Pulmonary artery endothelial cell (primary cell): ENCODE measurements at places on chromosomes 7 and 10.

DNA sequence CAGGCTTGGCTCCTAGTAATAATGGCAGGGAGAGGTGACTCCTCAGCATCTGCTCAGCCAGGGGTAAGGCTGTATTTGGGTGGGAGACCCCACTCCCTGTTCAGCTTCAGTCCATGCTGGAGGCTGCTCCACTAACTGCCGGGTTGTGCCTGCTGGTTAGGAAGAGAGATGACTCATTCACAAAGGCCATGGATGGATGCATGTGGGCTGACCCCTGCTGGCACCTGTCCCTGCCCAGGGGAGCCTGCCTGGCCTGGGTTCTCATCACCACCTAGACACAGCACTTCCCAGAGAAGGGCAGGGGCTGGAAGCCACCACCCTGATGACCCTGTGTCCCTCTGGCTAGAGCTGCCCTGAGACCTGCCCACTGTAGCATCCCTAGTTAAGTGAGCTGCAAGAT, 59.0 kb downstream of the VSTM4 start:
- no peak for DNase-seq

- DNase-seq, result no peak
Observed at GRCh38 chr10:1120801-1121211, 64.6 kb downstream of the WDR37 start.

DNA sequence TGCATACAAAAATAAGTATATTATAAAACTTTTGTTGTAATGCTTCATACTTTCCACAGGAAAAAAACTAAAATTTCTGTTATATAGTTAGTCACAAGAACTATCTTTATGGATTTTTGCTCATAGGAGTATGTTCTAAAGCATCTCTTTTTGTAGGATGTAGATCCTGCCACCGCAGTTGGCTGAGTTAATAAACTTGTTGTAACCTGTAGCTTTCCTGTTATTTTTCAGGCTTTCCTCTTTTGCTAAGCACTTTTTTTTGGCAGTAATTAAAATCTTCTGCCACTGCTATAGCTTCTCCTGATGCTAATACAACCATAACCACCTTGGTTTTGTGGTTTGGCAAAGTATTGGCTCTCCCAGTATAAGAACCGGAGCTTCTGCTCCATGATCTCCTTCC, 60.3 kb downstream of the WNT2 start:
- DNase-seq, result no peak

GRCh38 chr10:33861833-33862232, 527.4 kb upstream of the NRP1 start:
- no peak for DNase-seq

- no peak for DNase-seq
Observed at GRCh38 chr10:61438141-61438988, 14.8 kb downstream of the TMEM26 start.

DNA sequence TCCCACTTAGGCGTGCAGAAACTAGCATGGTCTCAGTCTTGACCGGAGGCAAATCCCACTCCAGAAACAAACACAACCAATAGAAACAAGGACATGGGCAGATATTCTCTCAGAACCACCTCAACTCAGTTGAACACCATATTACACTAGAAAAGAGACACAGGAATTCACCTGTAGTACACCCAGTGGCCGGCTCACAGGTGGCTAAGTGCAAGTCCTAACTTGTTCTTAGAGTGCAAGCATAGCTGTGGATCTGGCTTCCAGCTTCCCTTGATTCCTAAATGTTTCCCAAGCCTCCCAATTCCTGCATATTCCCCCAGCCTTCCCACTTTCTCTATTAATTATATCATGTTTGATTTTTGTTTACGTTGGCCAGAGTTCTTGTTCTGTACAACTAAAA, 164.4 kb downstream of the TPK1 start:
- DNase-seq, result no peak

GRCh38 chr10:131959841-131960240, 21.9 kb downstream of the BNIP3 start:
- no peak for DNase-seq

DNA sequence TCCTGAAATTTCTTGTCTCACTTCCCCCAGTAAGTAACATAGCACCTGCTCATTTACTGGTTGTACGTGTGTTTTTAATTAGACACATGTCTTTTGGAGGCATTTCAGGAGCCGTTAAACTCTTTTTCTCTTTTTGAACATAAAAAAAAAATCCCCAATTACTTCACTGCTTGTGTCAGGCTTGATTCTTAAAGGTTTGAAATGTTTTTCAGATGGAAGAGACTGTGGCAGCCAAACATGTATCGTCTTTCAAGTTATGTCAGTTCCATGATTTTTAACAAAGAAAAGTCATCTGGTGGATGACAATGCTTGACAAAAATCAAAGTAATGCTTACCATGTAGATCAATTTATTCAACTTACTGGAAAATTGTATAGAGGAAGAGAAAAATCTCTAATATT, 585.8 kb downstream of the GATA3 start:
- no peak for DNase-seq

GRCh38 chr10:110300486-110300986, 4.2 kb downstream of the SMNDC1 start:
- no peak for DNase-seq

GRCh38 chr7:132117181-132117580, 459.1 kb downstream of the PLXNA4 start:
- no peak for DNase-seq

DNA sequence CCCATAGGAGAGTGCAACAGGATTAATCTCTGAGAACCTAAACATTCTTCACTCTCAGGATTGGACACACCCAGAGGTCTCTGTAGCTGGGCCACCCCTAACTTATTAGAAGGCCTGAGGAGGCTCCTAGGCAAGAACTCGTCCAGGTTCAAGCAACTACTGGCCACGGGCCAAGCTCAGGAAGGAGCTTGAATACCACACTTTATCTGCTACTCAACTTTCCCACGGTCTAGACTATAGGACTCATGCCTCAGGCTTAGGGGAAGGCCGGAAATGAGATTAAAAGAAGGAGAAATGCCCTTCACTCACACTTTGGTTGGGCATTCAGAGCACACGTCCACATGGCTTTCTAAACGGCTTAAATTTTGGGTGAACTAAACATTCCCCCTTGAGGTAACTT, 142.8 kb upstream of the PHYHIPL start:
- no peak for DNase-seq

- no peak for DNase-seq
Observed at GRCh38 chr7:95220328-95220727, 104.0 kb downstream of the PON1 start.

DNA sequence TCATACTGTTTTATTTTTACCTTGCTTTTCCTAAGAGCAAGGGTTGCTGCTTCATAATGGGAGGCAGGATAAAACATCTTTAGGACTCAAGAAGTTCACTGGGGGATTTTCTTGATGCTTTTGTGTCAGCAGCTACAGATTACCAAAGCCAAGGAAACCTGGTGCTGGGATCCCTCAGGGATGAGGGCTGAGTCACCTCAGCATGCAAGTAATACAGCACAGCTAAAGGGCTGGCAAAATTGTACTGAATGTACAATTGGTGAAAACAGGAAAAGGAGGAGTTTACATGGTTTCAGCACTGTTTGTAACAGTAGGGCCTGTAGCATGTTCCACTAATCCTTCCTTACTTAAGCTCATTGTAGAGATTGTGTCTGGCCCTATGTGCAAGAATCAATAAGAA, 1056.8 kb downstream of the SORCS1 start:
- DNase-seq, result no peak

GRCh38 chr10:51159841-51160240, 85.6 kb downstream of the PRKG1 start:
- DNase-seq, result no peak

- DNase-seq, result no peak
Observed at GRCh38 chr7:130273933-130274255, 7.2 kb downstream of the CPA2 start.

GRCh38 chr10:22825841-22826240, 102.0 kb upstream of the ARMC3 start:
- no peak for DNase-seq

DNA sequence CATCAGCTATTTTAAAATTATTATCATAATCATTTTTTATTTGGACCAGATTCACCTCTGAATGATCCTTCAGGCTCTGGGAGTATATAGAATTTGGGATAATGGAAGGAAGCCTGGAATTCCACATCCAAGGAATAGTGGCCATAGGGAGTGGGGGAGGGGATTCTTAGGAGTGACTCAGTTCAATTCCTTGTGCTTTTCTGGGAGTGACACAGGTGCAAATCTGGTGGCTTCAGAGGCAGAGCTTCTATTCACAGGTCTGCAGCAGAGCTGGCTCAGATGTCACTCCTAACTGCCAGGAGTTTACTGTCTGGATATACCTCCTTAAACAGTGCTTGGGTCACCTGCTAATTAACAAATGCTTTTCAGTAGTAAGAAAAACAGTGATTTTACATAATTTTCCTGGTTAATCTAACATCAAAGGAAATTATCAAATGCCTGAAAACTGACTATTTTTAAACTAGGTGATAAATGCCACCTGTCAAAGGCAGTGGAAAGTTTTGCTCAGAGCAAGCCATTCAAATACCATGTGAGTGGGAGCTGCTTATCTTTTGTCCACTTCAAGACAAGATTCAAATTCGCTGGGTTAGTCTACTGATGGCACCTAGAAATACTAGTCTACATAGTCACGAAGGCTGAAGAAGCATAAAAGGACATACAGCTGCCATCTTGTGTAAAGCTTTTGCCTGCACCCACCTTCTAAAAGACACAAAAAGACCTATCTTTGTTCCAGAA, 106.7 kb upstream of the LAMB4 start:
- no peak for DNase-seq

GRCh38 chr7:129298268-129298893, 73.6 kb downstream of the AHCYL2 start:
- no peak for DNase-seq

- no peak for DNase-seq
Observed at GRCh38 chr7:25889765-25890164, 262.2 kb upstream of the NFE2L3 start.

GRCh38 chr7:4188651-4189050, 493.4 kb upstream of the FOXK1 start:
- DNase-seq, result no peak

- no peak for DNase-seq
Observed at GRCh38 chr10:26215935-26216584, 514 bp upstream of the GAD2 start.
